ENCODE measurements at places on chromosomes 16 and 17.

- DNase-seq, result no peak
Measured at GRCh38 chr16:23505180-23505665, 5.1 kb downstream of the GGA2 start.

DNA sequence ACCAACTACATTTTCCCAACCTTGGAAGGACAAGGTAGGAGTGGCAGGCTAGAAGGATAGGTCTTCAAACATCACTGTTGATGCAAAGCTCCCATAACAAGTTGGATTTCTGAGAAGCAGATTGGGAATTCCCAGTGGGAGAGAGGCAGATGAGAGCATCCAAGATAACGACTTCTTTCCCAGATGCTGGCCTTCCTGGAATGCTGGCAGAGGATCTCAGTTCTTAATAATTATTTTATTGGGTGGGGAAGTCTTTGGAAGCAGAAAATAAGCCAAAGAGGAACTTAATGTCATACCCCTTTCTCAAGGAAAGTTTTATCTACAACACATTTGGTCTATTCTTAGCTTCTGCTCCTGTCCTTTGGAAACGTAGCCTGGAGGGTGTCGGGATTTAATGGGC, 64.5 kb downstream of the MPRIP start:
- no peak for DNase-seq

DNA sequence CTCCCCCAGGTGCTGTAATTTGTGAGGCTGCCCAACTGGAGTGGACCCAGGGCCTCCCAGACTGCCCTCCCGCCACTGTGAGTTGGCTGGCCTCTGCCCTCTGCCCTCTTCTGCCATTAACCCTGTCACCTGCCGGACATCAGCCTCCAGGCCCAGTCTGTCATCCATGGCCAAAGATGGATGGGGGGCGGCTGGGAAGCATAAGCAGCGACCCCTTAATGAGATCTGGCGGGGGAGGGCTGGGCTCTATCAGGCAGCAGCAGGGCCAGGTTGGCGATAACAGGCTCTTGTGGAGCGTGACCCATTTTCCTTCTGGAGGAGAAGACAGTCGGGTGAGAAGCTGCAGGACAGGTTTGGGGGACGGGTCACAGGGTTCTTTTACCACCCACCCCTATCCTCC, 25.3 kb downstream of the CDK5RAP3 start:
- no peak for DNase-seq

- DNase-seq, result no peak
Measured at GRCh38 chr17:8142158-8142886, 9.9 kb downstream of the PER1 start.

GRCh38 chr17:8116776-8117175, 1.5 kb downstream of the ALOXE3 start:
- no peak for DNase-seq

DNA sequence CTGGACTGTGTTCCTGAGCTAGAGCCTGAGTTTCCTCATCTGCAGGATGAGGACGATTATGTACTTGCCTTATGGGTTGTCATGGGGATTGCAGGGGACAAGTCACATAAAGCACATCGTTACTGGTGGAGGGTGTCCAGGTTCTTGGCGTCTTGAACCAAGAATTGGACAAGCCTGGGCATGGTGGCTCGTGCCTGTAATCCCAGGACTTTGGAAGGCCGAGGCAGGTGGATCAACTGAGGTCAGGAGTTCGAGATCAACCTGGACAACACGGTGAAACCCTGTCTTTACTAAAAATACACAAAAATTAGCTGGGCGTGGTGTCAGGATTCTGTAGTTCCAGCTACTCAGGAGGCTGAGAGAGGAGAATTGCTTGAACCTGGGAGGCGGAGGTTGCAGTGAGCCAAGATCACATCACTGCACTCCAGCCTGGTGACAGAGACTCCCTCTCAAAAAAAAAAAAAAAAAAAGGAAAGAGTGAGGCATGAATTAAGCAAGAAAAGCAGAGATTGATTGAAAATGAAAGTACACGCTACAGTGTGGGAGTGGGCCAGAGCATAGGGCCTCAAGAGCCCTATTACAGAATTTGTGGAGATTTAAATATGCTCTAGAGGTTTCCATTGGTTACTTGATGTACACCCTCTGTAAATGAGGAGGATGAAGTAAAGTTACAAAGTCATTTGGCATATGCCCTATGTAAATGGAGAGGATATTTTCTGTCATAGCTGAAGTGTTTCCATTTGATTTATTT, 30.7 kb downstream of the ADGRG5 start:
- DNase-seq, result no peak

All from NCI-H2029 (cell line).